ENCODE measurements at places on chromosomes 12 and 14. TPM values are rescaled to one million over a fixed set of nuclear protein-coding genes. Genes with fewer than 3 reads are reported as not detected.

MAP1LC3B2 gene
- 1.8 TPM for total RNA-seq

EML5 gene
- total RNA-seq, result 1.1 TPM

WNT1 gene
- total RNA-seq, result not detected

INSM2 gene
- not detected for total RNA-seq

USP15 gene
- total RNA-seq, result 75.9 TPM

GDF3 gene
- total RNA-seq, result not detected

NKX2-1 gene
- total RNA-seq, result not detected

GSG1 gene
- not detected for total RNA-seq

IQSEC3 gene
- 3.6 TPM for total RNA-seq

TEAD4 gene
- 35.3 TPM for total RNA-seq

SERPINA10 gene
- total RNA-seq, result not detected

PTPRO gene
- 5.6 TPM for total RNA-seq

PYGL gene
- 45.5 TPM for total RNA-seq
